SK-N-DZ (cell line): ENCODE measurements at places on chromosomes 7 and 10.

DNA sequence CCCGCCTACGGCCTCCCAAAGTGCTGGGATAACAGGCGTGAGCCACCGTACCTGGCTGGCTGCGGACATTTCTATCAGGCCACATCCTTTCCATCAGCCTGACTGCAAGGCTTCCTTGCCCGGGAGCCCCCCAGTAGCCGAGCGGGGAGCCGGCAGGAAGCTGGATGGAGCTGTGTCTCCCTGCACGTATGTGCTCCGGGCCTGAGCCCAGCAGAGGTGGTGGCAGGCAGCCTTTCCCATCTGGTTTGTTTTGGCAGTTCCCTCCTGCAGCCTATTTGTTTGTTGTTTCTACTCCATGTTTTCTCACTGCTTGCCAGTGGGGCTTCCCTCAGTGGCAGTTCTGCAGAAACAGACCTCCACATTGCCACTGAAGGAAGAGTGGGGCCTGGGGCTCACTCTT, 5.4 kb downstream of the POP7 start:
- DNase-seq, result no peak

DNA sequence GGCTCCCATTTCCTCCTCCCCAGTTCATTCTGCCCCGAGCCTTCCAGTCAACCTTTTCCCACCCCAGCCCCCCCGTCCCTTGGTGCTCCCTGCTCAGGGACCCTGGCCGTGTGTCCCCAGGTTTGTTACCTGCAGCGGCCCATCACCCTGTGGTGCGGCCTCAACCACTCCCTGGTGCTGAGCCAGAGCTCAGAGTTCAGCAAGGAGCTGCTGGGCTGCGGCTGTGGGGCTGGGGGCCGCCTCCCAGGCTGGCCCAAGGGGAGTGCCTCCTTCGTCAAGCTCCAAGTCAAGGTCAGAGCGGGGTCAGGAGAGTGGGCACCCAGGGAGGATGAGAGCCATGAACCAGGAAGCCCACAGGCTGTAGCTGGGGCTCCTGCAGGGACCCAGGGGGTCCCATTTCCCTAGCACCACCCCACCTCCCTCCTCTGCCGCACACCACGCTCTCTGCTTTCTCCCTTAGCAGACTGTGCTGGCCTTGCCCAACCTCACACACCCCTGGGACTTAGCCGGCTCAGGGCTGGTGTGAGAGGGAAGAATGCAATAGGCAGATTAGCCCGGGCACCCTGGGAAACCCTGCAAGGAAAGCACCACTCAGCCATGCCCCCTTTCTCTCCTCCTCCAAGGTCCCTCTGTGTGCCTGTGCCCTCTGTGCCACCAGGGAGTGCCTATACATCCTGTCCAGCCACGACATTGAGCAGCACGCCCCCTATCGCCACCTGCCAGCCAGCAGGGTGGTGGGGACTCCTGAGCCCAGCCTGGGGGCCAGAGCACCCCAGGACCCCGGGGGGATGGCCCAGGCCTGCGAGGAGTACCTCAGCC, 2.0 kb upstream of the PCOLCE start:
- no peak for DNase-seq

DNA sequence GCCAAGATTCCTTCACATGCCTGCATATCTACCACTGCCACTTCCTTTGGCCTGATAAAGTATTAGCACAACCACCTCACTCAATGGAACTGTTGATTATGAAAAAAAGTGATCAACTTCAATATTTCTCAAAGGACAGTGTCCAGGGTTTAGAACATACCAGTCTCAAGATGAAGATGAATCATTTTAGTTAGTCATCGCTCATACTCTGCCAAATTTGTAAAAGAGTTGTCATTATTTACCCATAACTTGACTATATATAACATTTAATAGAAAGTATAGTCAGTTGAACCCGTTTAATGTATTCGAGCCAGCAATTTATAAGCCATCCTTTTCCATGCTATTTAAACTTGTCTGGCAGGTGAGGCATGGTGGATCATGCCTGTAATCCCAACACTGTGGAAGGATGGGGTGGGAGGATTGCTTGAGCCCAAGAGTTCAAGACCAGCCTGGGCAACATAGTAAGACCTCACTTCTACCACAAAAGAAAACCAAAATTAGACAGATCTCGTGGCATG, 33.2 kb downstream of the SPAM1 start:
- DNase-seq, result no peak

DNA sequence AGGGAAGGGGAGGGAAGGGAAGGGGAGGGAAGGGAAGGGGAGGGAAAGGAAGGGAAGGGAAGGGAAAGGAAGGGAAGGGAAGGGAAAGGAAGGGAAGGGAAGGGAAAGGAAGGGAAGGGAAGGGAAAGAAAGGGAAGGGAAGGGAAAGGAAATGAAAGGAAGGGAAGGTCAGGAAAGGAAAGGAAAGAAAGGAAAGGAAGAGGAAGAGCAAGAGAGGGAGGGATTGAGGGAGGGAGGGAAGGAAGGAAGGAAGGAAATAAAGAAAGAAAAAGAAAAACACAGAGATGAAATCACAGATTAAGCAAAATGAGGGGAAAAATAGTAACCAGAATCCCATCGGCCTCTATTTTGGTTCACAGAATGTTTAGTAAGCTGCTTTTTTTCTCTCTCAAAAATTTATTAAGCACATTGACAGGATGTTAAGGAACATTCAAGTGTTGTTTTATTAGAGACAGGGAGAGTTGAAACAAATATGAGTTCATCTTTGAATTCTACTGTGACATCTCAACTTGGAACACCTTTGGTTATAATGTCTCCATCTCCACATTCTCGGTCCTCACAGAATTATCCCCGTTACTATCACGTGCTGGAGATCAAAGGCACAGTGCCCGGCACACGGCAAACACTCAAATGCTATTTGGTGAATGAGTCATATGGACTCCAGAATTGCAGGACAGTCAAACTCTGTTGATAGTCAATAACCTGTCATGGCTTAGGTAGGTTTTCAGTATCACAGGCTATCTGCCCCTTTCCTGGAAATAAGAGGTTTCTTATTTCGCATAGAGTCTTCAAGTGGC, 52.4 kb downstream of the ABCB1 start:
- no peak for DNase-seq

- DNase-seq, result no peak
These were observed 114.7 kb downstream of the ODAD2 start for GRCh38 chr10:27884185-27884641.

GRCh38 chr10:74039561-74040145, 41.7 kb downstream of the VCL start:
- no peak for DNase-seq

DNA sequence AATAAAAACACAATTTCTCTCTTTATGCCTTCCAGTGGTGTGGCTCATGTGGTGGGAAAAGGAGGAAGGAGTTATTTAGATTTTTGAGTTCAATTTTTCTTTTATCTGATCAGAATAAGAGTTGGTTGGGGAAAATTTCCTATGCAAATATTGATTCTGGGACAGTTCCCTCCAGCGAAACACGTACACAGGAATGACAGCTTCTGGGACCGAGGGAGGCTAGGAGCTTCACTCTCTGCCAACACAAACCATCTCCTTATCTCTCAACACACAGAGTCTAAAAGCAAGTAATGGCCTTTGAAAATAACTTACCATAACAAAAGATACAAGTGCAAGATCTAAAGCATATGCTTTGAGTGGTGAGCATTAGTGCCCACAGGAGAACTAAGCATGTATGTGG, 122.7 kb downstream of the RAPGEF5 start:
- DNase-seq, result no peak

DNA sequence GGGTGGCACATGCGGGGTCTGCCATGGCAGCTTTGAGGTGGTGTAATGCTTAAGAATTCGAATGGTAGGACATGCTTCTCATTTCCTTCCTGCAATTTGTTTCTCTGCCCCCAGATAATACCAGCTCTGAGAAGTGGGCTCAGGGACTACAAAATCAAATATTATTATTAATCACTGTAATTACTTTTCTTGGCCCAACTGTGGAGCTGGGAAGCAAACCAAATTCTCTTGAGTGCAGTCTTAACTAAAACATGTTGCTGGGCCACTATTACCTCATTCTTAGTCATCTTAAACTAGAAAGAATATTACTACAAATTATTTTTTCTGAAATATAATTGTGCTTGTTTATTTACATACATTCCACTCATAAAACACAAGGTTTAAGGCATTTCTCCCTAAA, 566.7 kb upstream of the NRP1 start:
- no peak for DNase-seq

DNA sequence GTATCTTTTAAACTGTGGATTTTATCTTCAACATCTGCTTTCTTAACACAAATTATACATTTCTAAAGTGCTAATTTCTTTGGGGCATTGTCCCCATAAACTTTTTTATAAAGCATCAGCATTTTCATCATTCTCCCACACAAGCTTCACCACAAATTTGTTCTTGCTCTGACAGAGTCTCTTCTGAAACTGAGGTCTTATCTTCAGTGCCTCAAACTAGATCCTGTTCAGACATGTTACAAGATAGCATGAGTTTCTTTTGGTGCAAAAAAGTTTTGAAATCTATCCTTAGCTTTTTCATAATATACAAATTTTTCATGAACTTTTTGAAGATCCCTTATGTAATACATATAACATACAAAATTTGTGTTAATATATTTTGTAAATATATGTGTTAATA, 346.6 kb downstream of the IPMK start:
- no peak for DNase-seq
